ENCODE measurements at places on chromosomes 1 and 21. TPM values are rescaled to one million over a fixed set of nuclear protein-coding genes. Genes with fewer than 3 reads are reported as not detected.

DNA sequence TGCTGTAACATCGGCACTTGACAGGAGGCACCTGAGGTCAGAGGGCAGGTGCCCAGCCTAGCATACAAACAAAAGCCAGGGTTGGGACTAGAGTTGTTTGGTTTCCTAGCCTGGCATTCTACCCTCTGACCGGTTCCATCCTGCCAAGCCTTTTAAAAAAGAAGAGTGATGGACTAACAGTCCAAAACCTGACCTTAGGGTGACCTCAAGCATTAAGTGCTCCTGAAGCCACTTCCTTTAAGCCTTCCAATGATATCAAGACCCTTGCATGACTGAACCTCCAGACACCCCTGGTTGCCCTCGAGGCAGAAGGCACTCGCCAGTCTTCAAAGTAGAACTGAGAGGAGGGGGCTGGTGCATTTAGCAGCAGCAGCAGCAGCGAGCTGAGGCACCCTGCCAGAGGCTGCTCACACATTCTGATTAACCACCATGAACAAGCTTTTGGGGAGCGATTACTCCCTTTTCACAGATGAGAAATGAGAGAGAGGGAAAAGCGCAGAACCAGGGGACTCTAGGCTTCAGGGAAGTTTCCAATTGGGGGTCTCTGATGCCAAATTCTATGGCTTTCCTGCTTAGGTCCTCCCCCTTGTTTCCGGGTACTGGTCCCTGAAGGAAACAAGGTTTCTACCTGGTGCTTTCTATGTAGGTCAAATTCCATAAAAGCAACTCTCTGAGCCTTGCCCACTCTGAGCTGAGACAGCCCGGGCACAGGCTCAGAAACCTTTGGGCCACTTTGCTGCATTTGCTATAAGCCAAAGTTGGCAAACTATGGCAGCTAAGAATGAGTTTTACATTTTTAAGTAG, 9.2 kb downstream of the SLC2A1 start:
- no peak for DNase-seq
- peaks cover 77% of the 10 kb centered on the region for H3K4me1 ChIP-seq
- peaks cover 65% of the 10 kb centered on the region for H3K36me3 ChIP-seq
- H3K4me3 ChIP-seq, result peak overlapping the region; percentile 8

Gene TMPRSS15
- total RNA-seq, result not detected

- H3K27ac ChIP-seq, result no peak overlapping the region
- H3K36me3 ChIP-seq, result no peaks in the 10 kb centered on the region
- H3K27me3 ChIP-seq, result no peaks in the 10 kb centered on the region
- H3K4me3 ChIP-seq, result no peak overlapping the region
- H3K4me1 ChIP-seq, result peaks cover 18% of the 10 kb centered on the region
These were observed 234.1 kb downstream of the NFIA start for GRCh38 chr1:61316493-61316892.

- H3K27me3 ChIP-seq, result no peaks in the 10 kb centered on the region
- no peaks in the 10 kb centered on the region for H3K4me1 ChIP-seq
- H3K36me3 ChIP-seq, result peaks cover 5% of the 10 kb centered on the region
- H3K4me3 ChIP-seq, result no peak overlapping the region
These were observed 75.1 kb downstream of the CNST start for GRCh38 chr1:246641394-246641793.

DNA sequence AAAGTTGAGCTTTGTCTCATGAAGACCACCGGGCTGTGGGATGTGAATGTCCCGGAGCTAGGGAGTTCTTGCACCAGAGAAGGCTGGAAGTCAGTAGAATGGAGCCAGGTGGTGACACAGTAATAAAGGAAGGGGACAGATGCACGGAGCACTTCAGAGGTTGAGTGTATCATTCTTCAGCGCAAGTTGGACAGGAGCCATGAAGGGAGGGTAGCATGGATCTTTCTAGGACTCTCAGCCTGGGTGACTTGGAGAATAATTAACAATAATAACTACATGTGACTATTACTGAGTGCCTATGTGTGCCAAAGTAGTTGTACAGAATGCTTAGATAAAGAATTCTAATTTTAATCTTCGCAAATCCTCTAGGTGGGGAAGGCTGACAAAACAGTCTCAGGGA, 258.7 kb upstream of the AJAP1 start:
- H3K27ac ChIP-seq, result no peak overlapping the region
- no peaks in the 10 kb centered on the region for H3K36me3 ChIP-seq
- no peak overlapping the region for H3K4me3 ChIP-seq
- H3K4me1 ChIP-seq, result no peaks in the 10 kb centered on the region
- DNase-seq, result no peak
- no peaks in the 10 kb centered on the region for H3K27me3 ChIP-seq

GRCh38 chr1:18536356-18536755, 55.6 kb downstream of the KLHDC7A start:
- DNase-seq, result no peak
- peaks cover 100% of the 10 kb centered on the region for H3K27me3 ChIP-seq
- no peaks in the 10 kb centered on the region for H3K36me3 ChIP-seq
- H3K4me3 ChIP-seq, result no peak overlapping the region
- no peak overlapping the region for H3K27ac ChIP-seq

Gene C1orf141
- total RNA-seq, result not detected

Gene EXTL1
- total RNA-seq, result not detected

Gene TBX19
- 3.3 TPM for total RNA-seq

GRCh38 chr21:32484706-32485380, 72.3 kb downstream of the EVA1C start:
- peaks cover 9% of the 10 kb centered on the region for H3K4me1 ChIP-seq
- H3K27ac ChIP-seq, result no peak overlapping the region
- H3K27me3 ChIP-seq, result no peaks in the 10 kb centered on the region
- no peak overlapping the region for H3K4me3 ChIP-seq

Gene EFNA3
- total RNA-seq, result 1.7 TPM

GRCh38 chr1:230495891-230496385, 69.8 kb upstream of the PGBD5 start:
- no peaks in the 10 kb centered on the region for H3K36me3 ChIP-seq
- H3K27ac ChIP-seq, result no peak overlapping the region
- peaks cover 18% of the 10 kb centered on the region for H3K4me1 ChIP-seq
- peak overlapping the region; percentile 27 for H3K4me3 ChIP-seq

DNA sequence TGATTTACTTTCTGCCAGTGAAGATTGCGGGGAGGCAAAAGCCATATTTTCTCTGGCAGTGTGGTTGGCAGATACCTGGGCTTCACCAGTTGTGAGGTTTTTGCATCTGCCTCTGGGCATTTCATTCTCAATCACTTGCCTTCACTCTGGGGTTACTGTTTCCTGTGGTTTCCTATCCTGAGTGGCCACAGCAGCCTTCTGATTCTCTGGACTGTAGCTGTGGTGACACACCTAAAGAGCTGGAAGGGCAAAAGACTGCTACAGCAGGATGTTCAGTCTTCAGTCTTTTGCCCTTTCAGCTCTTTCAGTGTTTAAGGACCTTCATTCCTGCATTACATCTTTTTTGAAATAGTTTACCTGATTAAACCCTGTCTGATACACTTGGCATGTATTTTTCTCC, 50.5 kb upstream of the GPR52 start:
- H3K27ac ChIP-seq, result no peak overlapping the region
- DNase-seq, result no peak
- no peaks in the 10 kb centered on the region for H3K4me1 ChIP-seq
- H3K36me3 ChIP-seq, result no peaks in the 10 kb centered on the region
- no peaks in the 10 kb centered on the region for H3K27me3 ChIP-seq

Gene GNPAT
- total RNA-seq, result 52.7 TPM

DNA sequence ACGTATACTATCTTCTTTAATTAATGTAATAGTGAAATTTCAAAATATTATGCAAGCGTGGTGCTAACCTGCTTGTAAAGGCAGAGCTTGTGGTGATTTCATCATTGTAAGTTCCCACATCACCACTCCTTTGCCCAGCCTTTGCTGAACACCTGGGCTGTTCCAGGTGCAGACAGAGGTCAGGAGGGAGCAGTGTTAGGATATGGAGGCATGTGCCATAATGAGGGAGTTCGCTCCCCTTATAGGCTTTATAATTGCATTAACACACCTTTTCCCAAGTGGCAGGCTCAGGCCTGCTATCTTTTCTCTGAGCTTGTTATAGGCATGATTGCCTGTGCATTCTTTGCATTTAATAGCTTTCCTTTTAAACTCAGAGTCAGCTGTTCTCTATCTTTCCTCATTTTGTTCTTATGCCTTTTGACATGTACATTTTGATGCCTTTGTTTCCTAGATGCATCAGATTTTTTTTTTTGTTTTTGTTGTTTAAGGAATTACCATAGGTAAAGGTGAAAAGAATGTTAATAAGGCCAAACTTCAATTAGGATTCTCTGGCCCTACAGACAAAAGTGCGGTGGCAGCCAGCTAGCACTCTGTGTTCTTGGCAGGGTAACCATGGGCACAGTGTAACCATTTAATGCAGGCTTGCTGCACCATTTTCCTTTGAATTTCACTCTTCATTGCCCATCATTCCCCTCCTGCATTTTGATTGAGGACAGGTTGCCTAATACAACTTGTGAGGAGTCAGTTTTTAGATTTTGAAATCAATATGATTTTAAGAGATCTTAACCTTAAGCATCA, 12.6 kb downstream of the NPL start:
- H3K27ac ChIP-seq, result no peak overlapping the region
- H3K4me1 ChIP-seq, result no peaks in the 10 kb centered on the region
- DNase-seq, result no peak
- H3K27me3 ChIP-seq, result no peaks in the 10 kb centered on the region
- H3K36me3 ChIP-seq, result no peaks in the 10 kb centered on the region

GRCh38 chr21:43609501-43610340, 49.6 kb downstream of the HSF2BP start:
- H3K27me3 ChIP-seq, result no peaks in the 10 kb centered on the region
- H3K4me3 ChIP-seq, result peak overlapping the region; percentile 29
- peak; percentile 63 for DNase-seq
- H3K36me3 ChIP-seq, result no peaks in the 10 kb centered on the region
- peak overlapping the region; percentile 84 for H3K27ac ChIP-seq
- H3K4me1 ChIP-seq, result peaks cover 24% of the 10 kb centered on the region

Gene WNT3A
- not detected for total RNA-seq

- H3K4me1 ChIP-seq, result no peaks in the 10 kb centered on the region
- H3K27ac ChIP-seq, result no peak overlapping the region
- no peak for DNase-seq
These were observed 101.0 kb downstream of the HMCN1 start for GRCh38 chr1:185835191-185835590.

- H3K4me1 ChIP-seq, result peaks cover 7% of the 10 kb centered on the region
- H3K4me3 ChIP-seq, result no peak overlapping the region
- DNase-seq, result peak; percentile 69
- no peaks in the 10 kb centered on the region for H3K36me3 ChIP-seq
- no peaks in the 10 kb centered on the region for H3K27me3 ChIP-seq
- no peak overlapping the region for H3K27ac ChIP-seq
These were observed 67.4 kb downstream of the ARHGEF10L start for GRCh38 chr1:17606826-17607440.

Gene CA14
- 1.0 TPM for total RNA-seq

DNA sequence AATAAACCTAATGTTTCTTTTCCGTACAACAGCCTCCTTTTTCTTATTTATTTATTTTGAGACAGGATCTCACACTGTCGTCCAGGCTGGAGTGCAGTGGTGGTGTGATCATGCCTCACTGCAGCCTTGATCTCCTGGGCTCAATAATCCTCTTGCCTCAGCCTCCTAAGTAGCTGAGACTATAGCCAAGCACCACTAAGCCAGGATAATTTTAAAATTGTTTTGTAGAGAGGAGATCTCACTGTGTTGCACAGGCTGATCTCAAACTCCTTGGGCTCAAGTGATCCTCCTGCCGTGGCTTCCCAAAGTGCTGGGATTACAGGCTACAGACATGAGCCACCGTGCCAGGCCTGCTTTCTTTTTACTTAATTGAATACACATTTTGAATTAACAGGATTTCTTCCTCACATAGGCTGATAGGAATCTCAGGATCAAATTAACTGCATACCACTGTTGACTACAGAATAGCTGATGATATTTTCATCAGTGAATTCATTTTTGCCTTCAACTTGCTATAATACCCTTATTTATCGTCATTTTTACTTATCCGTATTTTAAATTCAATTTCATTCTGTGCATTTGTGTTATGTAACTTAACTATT, 2010.5 kb downstream of the NCAM2 start:
- H3K27me3 ChIP-seq, result no peaks in the 10 kb centered on the region
- no peaks in the 10 kb centered on the region for H3K4me1 ChIP-seq
- no peak overlapping the region for H3K4me3 ChIP-seq
- H3K36me3 ChIP-seq, result no peaks in the 10 kb centered on the region
- no peak overlapping the region for H3K27ac ChIP-seq

Gene ADCY10
- 0.91 TPM for total RNA-seq

Gene ZMYND12
- 0.83 TPM for total RNA-seq

GRCh38 chr21:28325618-28326017, 667.1 kb downstream of the LTN1 start:
- H3K4me3 ChIP-seq, result no peak overlapping the region
- no peak for DNase-seq
- H3K36me3 ChIP-seq, result no peaks in the 10 kb centered on the region
- no peak overlapping the region for H3K27ac ChIP-seq
- no peaks in the 10 kb centered on the region for H3K4me1 ChIP-seq
- H3K27me3 ChIP-seq, result no peaks in the 10 kb centered on the region

GRCh38 chr1:955474-955873, 3.6 kb downstream of the NOC2L start:
- H3K4me1 ChIP-seq, result peaks cover 15% of the 10 kb centered on the region
- H3K36me3 ChIP-seq, result peaks cover 32% of the 10 kb centered on the region
- H3K4me3 ChIP-seq, result no peak overlapping the region
- H3K27ac ChIP-seq, result no peak overlapping the region

GRCh38 chr1:92960395-92961130, 699 bp downstream of the DIPK1A start:
- H3K4me1 ChIP-seq, result peaks cover 8% of the 10 kb centered on the region
- DNase-seq, result peak; percentile 64
- peak overlapping the region; percentile 31 for H3K27ac ChIP-seq
- peaks cover 18% of the 10 kb centered on the region for H3K36me3 ChIP-seq

- no peaks in the 10 kb centered on the region for H3K36me3 ChIP-seq
- no peak for DNase-seq
These were observed 420.9 kb upstream of the CAMK1G start for GRCh38 chr1:209162651-209163050.

Gene MEX3A
- 5.0 TPM for total RNA-seq

DNA sequence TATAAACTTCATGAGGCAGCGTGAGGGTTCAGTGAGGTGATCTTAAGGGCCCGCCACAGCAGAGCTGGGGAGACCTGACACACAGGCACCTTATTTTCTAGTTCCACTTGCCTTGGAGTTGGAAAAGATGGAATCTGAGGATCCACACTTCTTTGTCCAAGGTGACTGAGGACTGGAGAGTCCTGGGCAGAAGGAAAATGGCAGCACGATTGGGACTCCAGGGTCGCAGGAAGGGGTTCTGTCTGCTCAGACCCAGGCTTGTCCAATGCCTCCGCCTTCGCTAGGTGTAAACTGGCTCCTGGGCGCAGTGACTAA, 1.3 kb downstream of the GALE start:
- peak overlapping the region; percentile 83 for H3K4me3 ChIP-seq
- H3K27me3 ChIP-seq, result no peaks in the 10 kb centered on the region
- no peaks in the 10 kb centered on the region for H3K4me1 ChIP-seq
- DNase-seq, result no peak
- peaks cover 70% of the 10 kb centered on the region for H3K36me3 ChIP-seq

Gene PCBP3
- total RNA-seq, result 0.78 TPM

Gene NCAM2
- total RNA-seq, result not detected

- no peaks in the 10 kb centered on the region for H3K36me3 ChIP-seq
- no peak for DNase-seq
- H3K27me3 ChIP-seq, result no peaks in the 10 kb centered on the region
- H3K4me1 ChIP-seq, result no peaks in the 10 kb centered on the region
- H3K4me3 ChIP-seq, result no peak overlapping the region
These were observed 182.7 kb upstream of the PTBP2 start for GRCh38 chr1:96538883-96539282.

GRCh38 chr1:204548265-204548664, 32.1 kb downstream of the MDM4 start:
- DNase-seq, result no peak
- no peaks in the 10 kb centered on the region for H3K27me3 ChIP-seq
- H3K4me1 ChIP-seq, result peaks cover 6% of the 10 kb centered on the region
- no peak overlapping the region for H3K27ac ChIP-seq

Gene KPRP
- not detected for total RNA-seq

GRCh38 chr1:176931526-176931925, 233.0 kb downstream of the ASTN1 start:
- no peak for DNase-seq
- no peak overlapping the region for H3K27ac ChIP-seq
- peaks cover 63% of the 10 kb centered on the region for H3K27me3 ChIP-seq
